ENCODE measurements at places on chromosomes 2 and 18. TPM values are rescaled to one million over a fixed set of nuclear protein-coding genes. Genes with fewer than 3 reads are reported as not detected.

TTR gene
- not detected for total RNA-seq

DNA sequence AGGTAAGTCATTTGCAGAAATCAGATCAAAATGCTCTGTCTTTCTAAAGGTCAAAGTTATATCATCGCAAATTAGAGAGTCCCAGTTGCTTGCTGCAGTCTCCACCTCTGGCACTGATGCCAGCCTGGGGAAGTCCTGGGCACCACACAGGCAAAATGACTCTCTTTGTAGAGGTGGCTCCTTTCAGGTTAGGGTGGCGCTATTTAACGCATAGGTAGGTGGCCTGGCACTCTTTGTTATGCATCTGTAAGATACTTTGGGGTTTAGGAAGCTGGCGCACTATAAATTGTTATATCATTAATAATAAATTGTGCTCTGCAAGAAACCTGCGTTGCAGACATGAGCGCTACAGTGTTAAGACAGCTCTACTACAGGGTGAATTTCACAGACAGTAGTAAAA is 268.5 kb downstream of the ICOS start:
- no peak for DNase-seq

DNA sequence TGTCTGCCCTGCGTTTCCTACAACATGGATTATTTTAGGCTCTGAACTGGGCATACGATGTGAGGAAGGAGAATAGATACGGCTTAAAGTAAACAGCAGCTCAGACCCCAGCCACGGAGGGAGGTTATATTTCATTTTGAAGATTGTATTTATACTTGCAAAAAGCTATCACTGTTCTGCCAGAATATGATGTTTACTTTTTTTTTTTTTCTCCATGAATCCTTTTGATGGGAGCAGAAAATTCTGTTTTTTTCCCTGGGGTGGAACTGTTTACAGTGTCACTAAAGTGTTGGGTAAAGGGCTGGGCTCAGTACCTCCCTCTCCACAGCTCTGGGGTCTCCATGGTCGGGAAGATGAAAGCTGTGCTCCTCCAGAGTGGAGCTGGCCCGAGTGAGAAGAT is 13.1 kb downstream of the PCARE start:
- no peak for DNase-seq

GRCh38 chr2:235719146-235719942 is 225.5 kb downstream of the AGAP1 start:
- no peak for DNase-seq

CABYR gene
- total RNA-seq = 0.75 TPM

- no peak for DNase-seq
Measured at GRCh38 chr2:53782676-53783075, 4.1 kb downstream of the ASB3 start.

USP37 gene
- total RNA-seq = 20.2 TPM

PTH2R gene
- not detected for total RNA-seq

RESP18 gene
- not detected for total RNA-seq

DNA sequence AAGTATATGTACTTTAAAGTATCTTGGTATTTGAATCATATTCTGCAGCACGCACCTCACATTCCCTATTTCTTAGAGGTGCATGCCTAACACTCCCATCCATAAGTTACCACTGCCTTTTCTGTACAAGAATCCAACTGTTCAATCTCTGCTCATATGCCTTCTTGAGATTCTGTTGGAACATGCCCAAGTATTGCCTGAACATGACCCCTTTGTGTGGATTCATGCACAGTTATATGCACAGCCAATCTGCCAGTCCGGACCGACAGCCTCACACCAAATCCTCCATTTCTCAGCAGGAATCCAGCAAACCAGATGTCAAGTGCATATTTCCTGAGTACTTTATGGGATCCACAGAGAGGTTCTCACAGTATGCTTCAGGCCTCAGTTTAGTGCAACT is 222.0 kb downstream of the TMEM182 start:
- no peak for DNase-seq

DNA sequence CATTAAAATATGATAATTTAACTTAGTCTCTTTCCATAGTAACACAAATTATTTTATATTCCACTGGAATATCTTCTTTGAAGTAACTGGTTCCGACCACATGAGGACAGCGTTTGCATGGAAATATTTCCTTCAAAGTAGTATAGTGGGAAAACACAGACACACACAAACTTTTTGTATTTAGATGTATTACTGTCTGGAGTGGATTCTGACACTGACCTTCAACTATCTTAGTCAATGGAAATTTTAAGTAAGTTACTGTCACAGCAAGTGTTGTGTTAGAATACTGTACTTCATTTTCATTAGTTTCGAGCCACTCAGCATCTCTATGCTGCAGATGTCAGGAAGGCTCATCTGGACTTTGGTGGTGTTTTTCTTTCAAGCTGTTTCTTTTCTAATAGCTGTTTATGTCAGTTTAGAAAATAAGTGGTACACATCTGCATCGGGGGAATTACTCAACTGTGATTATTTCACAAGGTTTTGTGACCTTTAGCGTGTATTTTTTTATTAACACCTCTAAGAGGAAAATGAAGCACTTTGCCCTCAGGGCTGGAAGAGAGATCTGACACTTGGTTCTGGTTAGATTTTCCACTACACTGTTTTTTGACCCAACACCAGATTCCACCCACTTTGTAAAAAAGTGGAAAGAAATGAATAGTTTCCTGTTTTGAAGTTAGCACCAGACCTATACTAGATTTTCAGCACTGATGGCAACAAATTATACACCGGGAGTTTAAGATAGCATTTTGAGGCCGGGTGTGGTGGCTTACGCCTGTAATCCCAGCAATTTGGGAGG is 18.9 kb upstream of the THOC1 start:
- DNase-seq = no peak

GRCh38 chr18:62037989-62038778 is 145.4 kb upstream of the RNF152 start:
- DNase-seq = no peak

EXOC6B gene
- 17.5 TPM for total RNA-seq

GRCh38 chr2:127660291-127660578 is 14.3 kb downstream of the GPR17 start:
- DNase-seq = no peak

EDAR gene
- 10.3 TPM for total RNA-seq

NEB gene
- 1.8 TPM for total RNA-seq

CXCR4 gene
- total RNA-seq = 1,661 TPM

GRCh38 chr2:239818531-239819011 is 206.6 kb downstream of the NDUFA10 start:
- DNase-seq = no peak

STARD6 gene
- not detected for total RNA-seq

- DNase-seq = no peak
Measured at GRCh38 chr2:223545830-223546229, 56.3 kb downstream of the SCG2 start.

Measured in CD4-positive, alpha-beta T cell (primary cell).